ENCODE measurements at places on chromosomes 1 and 21. TPM values are rescaled to one million over a fixed set of nuclear protein-coding genes. Genes with fewer than 3 reads are reported as not detected.
A peak's percentile ranks its signal among the peaks of the same experiment; 100 is the strongest.

- ATAC-seq: no peak
Observed at GRCh38 chr1:16905868-16906702, 10.3 kb downstream of the RNU1-2 start.

DNA sequence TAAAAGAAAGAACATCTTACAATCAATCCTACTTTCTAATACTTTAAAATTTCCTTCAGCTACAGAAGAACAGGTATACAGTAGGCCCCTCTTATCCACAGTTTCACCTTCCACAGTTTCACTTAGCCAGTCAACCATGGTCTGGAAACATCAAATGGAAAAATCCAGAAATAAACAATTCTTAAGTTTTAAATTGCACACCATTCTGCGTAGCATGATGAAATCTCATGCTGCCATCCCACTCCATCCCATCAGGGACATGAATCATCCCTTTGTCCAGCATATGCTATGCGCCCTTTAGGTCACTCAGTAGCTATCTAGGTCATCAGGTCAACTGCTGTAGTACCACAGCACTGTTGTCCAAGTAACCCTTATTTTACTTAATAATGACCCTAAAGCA is 67.7 kb downstream of the HSF2BP start:
- ATAC-seq: no peak

DNA sequence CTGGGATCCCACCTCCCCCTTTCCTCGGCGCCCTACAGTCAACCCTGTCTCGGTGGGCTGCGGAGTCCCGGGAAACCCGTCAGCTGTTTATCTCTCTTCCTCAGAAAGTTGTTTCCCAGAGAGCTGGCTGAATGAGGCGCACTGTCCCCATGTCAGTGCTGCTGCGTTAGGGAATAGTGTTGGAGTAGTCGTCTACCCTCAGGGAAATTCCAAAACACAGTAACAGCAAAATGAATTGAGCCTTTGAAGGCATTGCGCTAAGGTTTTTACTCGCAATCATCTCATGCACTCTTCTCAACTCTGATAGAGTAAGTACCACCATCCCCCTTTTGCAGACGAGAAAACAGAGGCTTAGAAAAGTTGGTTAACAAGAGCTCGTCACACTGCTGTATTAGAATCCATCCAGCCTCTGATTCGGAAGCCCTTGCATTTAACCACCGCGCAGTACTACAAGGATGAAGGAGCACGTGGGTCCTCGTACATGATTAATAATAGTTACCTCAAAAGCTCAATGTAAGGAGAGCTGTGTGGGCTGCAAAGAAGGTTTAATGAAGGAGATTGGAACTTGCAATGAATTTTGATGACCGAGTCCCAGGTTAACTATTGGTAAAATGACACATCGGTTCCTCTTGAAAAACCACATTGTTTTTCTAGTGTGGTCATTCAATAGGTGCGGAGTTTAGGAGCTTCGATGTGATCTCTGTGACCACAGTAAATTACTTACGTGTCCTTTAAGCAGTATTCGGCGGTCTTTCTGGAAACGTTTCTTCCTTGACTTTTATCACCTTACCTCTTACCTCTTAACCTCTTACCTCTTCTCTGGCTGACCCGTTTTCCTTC is 788 bp upstream of the EDEM3 start:
- peak; percentile 16 for ATAC-seq

GRCh38 chr1:17742583-17742982 is 12.6 kb upstream of the ACTL8 start:
- no peak for ATAC-seq

- no peak for ATAC-seq
Observed at GRCh38 chr1:7345516-7345915, 425.6 kb upstream of the VAMP3 start.

GRCh38 chr1:35838693-35839245 is 31.0 kb downstream of the AGO4 start:
- no peak for ATAC-seq

GLMN gene
- 19.1 TPM for total RNA-seq

FAM163A gene
- 0.67 TPM for total RNA-seq

JAM2 gene
- 59.5 TPM for total RNA-seq

SHC1 gene
- 69.1 TPM for total RNA-seq
